ENCODE measurements at places on chromosomes 13 and 19.
A peak's percentile ranks its signal among the peaks of the same experiment; 100 is the strongest.

GRCh38 chr13:40228496-40228895 lies 437.9 kb downstream of the FOXO1 start:
- no peak for DNase-seq

DNA sequence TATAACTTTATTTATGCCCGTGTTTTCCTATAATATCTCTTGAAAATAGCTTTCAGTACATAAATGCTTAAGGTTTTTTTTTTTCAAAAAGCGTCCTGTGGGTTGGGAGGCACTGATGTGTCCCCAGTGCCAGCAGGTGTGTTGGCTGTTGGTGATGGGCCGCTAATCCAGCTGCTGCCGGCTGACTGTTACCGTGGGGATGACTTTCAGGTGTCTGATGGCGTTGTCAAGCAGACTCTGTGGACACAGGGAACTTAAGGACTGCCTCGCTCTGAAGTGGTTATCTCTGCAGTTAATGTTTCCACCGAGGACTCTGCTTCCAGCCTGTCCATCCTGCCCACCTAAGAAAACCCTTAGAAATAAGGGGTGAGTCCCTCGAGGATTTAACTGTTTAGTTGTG lies 94.5 kb downstream of the ANKRD10 start:
- DNase-seq: no peak

DNA sequence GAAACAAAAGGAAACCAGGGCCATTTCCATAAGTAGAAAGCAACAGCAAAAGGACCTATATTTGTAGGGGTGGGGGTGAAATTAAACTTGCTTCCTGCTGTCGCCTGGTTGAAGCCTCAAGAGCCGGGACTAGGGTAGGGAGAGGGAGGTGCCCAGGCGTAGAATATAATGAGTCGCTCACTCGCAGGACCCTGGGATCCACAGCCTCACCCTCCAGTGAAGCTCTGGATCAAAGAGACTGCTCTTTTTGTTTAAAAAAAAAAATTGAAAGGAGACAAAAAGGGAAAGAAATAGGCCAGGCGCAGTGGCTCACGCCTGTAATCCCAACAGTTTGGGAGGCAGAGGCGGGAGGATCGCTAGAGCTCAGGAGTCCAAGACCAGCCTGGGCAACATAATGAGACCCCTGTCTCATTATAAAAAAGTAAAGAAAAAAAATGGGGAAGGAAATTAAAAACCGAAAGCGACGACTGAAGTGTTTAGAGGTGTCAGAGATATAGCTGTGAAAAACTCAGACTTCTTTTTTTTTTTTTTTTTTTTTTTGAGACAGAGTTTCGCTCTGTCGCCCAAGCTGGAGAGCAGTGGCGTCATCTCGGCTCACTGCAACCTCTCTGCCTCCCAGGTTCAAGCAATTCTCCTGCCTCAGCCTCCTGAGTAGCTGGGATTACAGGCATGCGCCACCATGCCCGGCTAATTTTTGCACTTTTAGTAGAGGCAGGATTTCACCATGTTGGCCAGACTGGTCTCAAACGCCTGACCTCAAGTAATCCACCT lies 10.9 kb upstream of the ADGRE5 start:
- no peak for DNase-seq

DNA sequence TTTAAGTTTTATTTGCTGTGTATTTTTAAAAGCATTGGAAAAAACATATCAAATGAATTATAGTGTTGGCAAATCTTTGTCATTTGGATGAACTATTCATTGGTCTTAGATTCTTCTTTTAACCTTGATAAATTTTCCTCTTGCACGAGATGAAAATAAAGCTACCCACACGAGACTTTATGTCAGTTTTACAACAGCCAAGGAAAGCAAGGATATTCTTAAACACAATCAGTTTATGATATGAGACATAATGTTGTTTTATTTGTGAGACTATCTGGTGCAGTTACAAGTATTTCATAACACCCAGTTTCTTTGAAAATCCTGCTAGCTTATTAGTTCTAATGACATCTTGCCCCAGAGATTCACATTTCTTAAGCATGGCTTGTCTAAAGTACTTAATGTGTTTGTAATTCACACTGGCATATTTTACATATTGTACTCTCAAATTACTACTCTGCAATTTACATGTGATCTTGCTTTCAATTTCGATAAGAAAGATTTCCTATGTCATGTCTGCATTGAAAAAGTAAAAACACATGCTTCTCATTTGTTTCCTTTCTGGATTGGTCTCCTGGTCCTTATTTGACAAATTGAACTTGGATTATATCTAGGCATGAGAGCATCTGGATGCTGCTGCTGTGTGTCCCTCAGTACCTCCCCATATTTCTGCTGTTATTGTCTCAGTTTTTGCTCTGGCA lies 955.5 kb upstream of the PCDH9 start:
- DNase-seq: no peak

GRCh38 chr13:106534639-106535551 lies 567 bp downstream of the EFNB2 start:
- no peak for DNase-seq

- DNase-seq: no peak
Observed at GRCh38 chr13:110518571-110518970, 43.0 kb downstream of the RAB20 start.

GRCh38 chr13:41418027-41418426 lies 39.3 kb upstream of the RGCC start:
- no peak for DNase-seq

GRCh38 chr19:33957804-33958203 lies 161.1 kb downstream of the KCTD15 start:
- DNase-seq: no peak

GRCh38 chr13:18948012-18948663 lies 233.5 kb downstream of the TUBA3C start:
- no peak for DNase-seq

DNA sequence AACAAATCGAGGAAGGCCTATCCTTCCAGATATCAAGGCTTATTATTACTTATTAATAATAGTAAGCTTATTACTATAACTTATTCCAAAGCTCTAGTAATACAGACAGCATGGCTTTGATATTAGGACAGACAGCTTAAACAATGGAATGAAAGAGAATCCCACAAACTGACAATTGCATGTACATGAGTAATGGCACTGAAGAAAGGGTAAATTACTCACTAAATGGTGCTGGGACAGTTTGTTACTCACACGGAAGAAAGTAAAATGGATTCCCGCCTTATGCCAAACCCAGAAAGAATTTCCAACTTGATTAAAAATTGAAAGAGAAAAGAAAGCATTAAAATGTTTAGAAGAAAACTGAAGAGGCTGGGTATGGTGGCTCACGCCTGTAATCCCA lies 60.3 kb downstream of the MIPEP start:
- no peak for DNase-seq

DNA sequence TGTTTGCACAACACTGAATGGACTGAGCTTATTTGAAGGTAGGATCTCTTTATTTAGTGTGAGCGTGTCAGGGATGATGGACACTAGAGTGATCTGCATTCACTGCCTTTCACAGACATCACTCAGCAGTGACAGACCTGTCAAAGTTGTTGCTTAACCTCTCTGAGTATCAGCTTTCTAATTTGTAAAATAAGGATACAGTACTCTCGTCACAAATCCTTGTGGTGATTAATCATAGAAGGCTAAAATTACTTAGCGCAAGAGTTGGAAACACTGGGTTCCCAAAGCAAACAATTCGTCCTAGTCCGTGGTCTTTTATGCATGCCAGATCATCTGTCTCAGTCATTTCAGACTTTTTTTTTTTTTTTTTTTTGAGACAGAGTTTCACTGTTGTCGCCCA lies 16.6 kb downstream of the CARD8 start:
- DNase-seq: no peak

DNA sequence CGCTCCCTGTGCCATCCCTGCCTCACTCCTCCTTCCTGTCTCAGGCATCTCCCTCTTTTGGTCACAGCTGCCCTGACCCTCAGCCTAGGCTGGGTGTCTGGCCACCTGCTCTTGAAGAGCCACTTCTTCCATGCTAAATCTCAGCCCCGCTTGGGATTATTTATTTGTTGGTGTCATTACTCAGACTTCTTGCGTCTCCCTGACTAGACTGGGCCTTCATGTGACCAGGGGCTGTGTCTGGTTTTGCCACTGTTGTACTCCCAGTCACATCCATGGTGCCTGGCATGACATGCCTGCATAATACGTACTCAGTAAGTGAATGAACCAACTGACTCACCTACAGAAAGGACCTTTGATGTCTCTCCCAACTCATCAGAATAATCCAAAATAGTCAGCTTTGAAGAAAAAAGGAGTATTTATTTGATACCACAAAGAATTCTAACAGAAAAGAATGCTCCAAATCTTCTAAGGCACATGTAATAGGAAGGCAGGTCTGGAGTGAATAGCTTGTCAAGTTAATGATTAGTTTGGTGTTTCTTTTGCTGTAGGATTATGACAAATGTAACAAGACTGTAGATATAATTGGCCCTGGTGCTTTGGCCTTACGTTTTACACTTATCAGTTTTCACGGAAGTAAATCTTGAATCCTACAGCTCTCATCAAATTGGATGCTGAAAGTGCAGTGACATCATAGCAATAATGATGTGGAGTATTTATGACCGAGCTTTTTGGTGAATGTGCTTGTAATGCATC lies 84.0 kb downstream of the ALOX5AP start:
- DNase-seq: no peak

DNA sequence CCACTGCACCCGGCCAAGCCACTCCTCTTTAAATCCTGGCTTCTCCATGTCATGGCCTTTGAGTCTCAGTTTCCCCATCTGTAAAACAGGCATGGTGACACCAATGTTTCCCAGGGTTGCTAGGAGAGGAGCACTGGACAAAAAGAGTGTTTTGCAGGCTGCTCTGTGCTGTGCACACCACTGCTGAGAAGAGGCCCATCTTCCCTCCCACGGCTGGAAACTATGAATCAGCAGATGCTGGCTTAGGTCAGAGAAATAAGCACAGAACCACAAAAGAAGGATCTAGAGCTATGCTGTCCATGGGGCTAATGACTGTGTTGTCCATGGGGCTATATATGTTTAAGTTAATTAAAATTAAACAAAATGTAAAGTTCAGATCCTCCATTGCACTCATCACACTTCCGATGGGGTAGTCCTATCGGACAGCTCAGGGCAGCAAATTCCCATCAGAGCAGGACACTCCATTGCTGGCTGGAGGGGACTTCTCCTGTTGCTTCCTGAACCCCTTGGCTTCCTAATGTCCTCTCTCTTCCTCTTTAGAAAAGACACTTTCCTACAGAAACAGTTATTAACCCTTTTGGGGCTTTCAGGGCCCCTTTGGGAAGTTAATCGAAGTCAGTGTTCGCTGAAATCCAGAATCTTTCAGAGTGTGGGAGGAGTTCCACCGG lies 37.1 kb downstream of the TSHZ3 start:
- DNase-seq: no peak

- DNase-seq: no peak
Observed at GRCh38 chr13:112845511-112846144, 123.4 kb upstream of the MCF2L start.

DNA sequence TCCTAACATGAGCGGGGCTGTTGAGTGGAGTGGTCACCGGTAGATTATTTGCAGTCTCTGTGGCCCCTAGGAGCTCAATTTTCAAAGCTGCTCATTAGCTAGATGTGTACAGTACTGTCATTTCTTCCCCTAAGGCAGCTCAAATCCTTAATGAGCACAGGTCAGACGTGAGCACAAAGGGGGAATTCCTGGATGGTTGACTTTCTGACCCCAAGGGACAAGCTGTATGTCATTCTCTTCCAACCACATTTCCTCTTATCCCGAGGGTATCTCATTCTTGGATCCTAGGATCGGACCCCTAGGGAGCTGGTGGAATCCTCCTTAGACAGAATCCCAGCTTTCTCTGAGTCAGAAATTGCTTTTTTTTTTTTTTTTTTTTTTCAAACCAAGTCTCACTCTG lies 5.7 kb upstream of the OR7G3 start:
- no peak for DNase-seq

DNA sequence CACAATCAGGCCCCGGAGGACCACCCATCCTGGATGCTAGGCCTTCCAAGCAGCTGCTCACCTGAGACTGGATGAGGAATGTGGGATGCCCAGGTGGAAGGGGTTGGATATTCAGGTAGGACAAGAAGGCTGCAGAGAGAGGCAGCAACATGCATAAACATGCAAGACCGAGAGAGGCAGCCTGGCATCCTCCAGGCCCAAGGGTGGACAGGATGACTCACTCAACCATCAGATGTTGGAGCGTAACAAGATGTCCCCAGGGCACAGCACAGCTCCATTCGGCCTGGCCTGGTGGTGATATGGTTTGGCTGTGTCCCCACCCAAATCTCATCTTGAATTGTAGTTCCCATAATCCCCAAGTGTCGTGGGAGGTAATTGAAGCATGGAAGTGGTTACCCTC lies 10.0 kb upstream of the CABP5 start:
- no peak for DNase-seq

- no peak for DNase-seq
Observed at GRCh38 chr13:98997738-98998641, 20.1 kb upstream of the DOCK9 start.

DNA sequence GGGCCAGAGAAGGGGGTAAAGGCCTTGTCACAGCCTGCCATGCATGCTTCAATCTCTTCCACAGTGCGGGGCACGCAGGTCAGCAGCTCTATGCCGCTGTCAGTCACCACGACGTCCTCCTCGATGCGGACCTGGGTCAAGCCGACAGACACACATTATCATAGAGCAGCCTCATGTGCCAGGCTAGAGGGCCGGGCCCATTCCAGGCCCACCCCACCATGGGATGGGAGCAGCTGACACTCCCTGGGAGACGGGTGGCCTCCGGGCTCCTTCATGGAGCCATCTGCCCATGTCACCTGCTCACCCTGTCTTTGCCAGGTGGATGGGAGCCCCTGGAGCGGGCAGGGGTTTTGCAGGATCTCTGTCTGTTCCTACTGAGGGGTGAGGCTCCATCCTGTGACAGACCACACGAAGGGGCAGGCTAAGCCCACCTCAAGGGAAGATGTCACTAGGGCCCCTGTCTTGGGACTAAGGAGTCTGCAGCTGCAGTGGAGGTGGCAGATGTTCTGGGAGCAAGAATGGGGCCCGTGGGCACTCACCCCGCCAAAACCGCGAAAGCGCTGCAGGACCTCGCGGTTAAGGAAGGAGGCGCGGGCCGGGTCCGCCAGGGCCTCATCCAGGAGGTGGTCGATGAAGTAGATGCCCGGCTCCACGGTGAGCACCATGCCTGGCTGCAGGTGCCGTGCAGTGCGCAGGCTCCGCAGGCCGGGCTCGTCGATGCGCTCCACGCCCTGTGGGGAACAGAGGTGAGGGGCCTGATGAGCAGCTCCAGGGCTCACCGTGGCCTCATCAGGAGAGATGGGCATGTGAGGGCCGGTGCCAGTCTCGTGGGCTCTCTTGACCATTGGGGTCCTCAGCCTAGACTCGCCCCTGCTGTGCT lies 14.1 kb downstream of the CEBPG start:
- no peak for DNase-seq

DNA sequence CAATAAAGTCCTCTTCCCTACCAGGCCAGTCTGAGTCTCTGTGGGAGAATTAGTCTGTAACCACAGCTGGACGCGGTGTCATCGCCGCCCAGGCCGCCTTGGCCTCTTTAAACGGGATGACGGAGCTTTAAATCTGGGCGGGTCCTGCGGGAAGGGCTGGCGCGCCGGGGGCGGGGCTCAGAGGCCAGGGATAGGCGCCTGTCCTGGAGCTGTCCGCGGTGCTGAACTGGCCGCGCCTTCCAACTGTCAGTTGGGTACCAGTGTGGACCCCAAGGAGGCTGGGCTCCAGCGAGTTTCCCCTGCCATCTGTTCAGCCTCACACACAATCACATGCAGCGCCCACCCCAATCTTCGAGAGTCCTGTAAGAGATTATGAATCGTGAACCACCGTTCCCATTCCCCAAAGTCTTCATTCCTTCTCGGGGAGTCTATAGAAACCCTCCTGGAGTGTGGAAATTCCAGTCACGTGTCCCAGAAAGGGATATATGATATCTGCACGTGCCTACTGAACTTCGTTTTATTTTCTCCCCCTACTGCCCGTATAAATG lies 11.5 kb downstream of the APLP1 start:
- DNase-seq: peak; percentile 88
